ENCODE measurements at places on chromosomes 3 and 15.

DNA sequence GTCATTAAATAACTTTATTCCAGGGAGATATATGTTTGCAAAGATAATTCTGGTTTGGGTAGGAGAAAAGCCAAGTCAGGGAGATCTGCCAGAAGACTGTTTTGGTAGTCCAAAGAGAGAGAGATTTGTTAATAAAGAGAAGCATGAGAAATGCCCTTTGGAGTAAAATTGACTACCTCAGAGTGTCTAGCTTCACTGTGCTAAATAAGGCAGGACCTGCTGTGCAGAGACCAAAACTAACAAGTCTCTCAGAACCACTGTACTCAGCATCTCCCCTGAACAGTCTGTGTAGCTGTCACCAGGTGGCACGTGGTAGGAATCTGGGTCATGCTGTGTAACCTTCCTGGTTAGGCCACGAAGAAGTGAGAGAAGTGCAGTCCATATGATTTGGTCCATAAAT, 31.6 kb upstream of the SLC35G2 start:
- no peak for DNase-seq

DNA sequence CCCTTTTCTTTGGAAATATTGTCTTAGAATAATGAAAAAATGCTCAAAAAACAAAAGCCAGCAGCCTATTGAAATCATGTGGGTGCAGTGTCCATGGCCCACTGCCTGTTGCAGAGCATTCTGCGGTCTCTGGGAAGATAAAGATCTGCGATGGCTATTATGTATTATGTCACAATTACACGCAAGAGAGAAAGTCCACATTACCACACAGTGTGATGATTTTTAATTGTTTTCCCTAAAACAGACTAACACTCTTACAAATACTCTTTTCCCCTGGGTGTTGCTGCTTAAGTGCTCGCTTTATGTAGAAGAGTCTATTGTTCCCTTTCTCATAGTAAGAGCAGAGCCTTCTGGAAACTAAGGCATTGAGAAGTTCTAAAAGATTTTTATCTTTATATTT, 32.2 kb downstream of the SSR3 start:
- DNase-seq: no peak

DNA sequence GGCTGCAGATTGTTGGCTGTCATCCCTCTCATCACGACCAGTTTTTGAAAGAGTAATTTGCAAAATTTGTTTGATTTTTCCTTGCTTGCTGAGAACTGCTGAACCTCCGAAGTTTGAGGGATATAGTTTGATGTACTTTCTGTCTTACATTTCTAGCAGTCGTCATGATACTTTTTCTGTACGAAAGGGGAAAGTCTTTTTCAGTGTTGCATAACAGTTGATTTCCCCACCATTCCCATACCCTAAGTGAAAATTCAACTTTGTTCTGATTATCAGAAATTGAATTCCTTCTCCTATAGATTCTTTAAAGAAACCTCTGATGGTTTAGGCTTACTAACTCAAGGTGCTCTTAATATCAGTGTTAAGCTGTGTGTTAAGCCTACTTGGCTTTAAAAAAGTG, 1.6 kb downstream of the PDE8A start:
- DNase-seq: peak; percentile 37

DNA sequence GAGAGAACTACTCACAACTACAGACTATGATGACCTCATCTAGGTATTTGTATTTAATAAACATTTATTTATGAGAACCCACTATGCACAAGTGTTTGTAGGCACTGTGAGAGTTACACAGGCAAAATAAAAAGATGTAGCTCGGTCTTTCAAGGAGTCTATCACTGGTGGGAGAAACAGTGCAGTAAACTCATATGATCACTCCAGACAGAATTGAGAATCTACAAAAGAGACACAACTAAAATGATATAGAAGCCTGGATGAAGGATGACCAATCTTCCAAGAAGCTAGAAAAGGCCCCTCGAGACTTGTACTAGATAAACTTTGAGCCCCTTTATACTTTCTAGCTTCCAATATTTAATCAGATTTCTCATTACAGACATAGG, 70.2 kb upstream of the ZBTB20 start:
- no peak for DNase-seq

GRCh38 chr3:151593928-151594327, 133.1 kb upstream of the IGSF10 start:
- DNase-seq: no peak

DNA sequence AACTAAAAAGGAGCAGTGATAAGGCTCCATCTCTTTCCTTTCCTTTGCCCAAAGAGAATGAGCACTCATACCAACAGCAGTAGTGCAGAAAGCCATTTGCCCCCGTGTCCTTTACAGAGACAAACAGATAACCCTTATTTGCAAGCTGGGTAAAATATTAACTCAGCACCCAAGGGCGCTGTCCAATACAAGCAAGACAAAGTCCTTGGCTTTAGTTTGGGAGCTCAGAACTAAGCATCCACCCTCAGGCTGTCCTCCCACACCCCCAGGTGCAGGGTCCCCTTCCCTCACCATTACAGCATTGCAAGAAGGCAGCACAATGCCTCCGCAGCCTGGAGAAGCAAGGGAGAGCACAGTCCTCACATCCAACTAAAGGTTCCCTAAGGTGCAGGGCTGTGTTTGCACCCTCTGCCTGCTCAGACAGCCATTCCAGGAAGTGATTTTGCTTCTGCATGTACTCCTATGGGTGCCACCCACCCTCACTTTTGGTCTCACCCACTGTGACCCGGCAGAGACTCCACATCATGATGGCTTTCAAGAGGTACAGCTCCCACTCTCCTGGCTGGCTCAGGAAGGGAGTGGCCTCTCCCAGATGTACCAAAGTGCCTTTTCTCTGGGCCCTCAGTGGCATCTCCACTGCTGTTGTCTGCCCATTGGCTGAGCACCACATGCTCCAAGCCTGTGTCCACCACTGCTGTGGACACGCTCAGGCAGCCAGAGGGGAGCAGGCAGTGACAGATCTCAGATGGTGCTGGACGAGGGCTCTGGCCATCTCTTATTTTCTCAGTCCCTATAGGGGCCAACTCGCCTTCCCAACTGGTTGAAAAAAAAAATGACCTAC, 34.1 kb upstream of the HES1 start:
- DNase-seq: peak; percentile 66

- DNase-seq: no peak
These were observed 80.6 kb downstream of the GTF2E1 start for GRCh38 chr3:120823156-120823555.

DNA sequence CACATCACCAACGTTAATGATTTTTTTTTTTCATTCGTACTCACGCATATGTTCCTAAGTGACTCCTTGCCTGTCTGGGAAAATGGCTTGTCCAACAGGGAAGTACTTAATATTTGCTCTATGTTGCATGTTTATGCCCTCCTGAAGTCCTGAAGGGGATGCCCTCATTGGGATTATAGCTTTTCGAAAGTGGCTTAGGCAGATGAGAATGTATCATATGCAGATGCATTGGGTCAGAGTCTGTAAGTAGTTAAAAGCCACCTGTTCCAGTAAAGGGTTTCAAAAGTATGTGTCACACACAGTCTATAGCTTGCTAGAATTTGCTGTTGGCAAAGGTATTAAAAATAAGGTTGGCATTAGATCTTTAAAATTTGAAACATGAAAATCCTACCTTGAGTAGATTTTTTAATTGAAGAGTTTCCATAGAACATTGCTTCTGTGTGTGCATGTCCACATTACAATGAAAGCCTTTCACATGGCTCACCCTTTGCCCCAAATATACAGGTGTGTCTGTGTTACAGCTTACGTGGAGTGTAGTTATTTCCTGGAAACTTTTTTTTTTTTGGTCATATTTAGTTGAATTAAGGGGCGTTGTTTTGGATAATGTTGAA, 2.1 kb downstream of the ABHD17C start:
- DNase-seq: peak; percentile 83

DNA sequence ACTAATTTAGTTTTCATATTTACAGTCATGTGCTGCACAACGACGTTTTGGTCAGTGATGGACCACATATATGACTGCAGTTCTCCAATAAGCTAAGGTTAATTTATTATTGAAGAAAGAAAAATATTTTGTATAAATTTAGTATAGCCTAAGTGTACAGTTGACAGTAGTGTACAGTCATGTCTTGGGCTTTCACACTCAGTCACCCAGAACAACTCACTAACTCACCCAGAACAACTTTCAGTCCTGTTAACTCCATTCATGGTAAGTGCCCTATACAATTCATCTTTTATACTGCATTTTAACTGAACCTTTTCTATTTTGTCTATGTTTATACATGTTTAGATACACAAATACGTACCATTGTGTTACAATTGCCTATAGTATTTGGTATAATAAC, 3.8 kb upstream of the GABRR3 start:
- DNase-seq: no peak

DNA sequence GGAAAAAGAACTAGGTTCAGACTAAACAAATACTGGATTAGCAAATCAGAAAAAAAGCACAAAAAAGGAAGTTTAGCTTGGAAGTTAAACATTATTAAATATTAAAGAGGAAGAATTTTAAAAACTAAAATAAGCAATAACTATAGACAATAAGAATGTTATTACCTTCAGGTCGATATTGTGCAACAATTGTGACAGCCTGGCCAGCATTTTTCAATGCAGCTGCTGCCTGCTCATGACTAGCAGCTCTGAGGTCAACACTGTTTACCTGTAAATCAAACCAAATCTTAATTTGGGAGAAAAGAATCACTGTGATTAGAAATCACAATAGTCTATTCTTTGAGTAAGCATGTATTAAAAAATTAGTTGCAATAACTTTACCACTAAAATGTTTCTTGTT, 75.1 kb upstream of the MELTF start:
- no peak for DNase-seq

DNA sequence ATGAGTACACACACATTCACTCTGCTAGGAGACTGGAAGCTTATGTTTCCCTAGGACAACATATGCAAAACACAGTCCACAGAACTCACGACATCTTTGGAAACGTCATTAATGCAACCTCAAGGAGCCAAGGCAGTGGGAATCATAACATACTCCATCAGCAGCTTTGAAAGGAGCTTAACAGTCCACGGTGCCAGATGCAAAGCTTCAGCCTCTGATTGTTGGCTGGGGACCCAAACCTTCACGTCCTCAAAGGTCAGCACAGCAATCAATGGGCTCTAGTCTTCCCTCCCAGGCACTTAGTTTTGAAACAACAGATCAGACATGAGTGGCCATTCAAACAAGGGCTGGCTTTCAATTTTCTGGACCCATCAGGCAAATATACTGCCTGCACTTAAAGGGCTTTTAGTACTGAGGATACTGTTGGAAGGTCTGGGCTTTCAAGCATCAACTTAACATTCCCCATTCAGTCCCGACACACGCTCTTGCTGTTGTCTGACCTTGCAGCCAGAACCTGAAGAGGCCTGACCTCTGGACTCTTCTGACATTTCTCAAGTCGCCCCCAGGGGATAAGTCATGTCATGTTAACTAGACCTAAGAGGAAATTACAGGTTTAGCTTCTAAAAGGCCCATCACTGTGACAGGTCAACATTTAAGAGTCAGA, 223.0 kb downstream of the PDZRN3 start:
- peak; percentile 38 for DNase-seq

GRCh38 chr3:8581806-8582445, 62.7 kb downstream of the SSUH2 start:
- no peak for DNase-seq

DNA sequence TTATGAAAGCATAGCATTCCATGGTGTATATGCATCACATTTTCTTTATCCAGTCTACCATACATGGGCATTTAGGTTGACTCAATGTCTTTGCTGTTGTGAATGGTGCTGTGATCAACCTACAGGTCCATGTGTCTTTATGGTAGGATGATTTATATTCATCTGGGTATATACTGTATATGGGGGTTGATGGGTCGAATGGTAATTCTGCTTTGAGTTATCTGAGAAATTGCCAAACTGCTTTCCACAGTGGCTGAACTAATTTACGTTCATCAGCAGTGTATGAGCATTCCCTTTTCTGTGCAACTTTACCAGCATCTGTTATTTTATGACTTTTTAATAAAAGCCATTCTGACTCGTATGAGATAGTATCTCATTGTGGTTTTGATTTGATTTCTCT, 662.4 kb upstream of the BCHE start:
- no peak for DNase-seq

- DNase-seq: no peak
These were observed 3.2 kb upstream of the PLXND1 start for GRCh38 chr3:129609591-129610182.

- no peak for DNase-seq
These were observed 164.5 kb upstream of the PROK2 start for GRCh38 chr3:71949442-71949841.

DNA sequence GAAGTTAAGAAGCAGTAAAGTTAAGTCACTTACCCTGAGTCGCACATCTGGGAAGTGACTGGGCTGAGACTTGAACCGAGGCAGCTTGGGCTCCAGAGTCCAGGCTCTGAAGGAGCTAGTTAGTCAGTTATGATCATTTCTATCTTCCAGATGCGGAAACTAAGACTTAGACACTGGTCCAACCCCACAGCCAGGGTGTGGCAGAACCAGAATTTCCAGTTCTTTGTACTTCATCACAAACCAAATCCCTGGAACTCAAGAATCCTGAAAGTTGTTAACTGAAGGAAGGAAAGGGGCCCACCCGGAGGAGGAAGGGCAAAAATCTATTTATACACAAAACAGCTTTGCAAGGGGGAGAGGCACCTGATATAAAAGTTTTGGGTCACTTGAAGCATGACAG, 389.9 kb downstream of the SHQ1 start:
- peak; percentile 79 for DNase-seq

GRCh38 chr3:52477796-52478095, 17.4 kb upstream of the STAB1 start:
- no peak for DNase-seq

- no peak for DNase-seq
These were observed 845.0 kb upstream of the NECTIN3 start for GRCh38 chr3:110226645-110227044.

GRCh38 chr3:99984668-99985067, 129.6 kb downstream of the FILIP1L start:
- no peak for DNase-seq

DNA sequence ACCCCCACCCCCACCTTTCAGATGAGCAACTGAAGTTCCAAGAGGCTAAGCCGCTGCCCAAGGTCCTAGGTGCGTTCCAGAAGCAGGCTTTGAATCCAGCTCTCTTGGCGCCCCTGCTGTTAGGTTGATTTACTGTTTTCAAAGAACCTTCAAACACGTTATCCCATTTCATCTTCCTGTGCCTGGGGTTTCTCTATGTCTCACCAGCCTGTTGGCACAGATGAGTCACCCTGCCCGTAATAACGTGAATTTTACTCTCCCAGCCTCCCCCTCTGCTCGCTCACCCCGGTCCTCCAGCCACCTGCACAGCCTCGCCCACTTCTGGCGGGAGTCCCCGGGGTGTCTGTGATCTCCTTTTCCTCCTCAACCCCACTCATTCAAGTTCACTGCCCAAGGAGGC, 13.0 kb upstream of the TSEN2 start:
- peak; percentile 47 for DNase-seq

All from small intestine (tissue), 16 donors.